ENCODE measurements at places on chromosomes 11 and 22.

DNA sequence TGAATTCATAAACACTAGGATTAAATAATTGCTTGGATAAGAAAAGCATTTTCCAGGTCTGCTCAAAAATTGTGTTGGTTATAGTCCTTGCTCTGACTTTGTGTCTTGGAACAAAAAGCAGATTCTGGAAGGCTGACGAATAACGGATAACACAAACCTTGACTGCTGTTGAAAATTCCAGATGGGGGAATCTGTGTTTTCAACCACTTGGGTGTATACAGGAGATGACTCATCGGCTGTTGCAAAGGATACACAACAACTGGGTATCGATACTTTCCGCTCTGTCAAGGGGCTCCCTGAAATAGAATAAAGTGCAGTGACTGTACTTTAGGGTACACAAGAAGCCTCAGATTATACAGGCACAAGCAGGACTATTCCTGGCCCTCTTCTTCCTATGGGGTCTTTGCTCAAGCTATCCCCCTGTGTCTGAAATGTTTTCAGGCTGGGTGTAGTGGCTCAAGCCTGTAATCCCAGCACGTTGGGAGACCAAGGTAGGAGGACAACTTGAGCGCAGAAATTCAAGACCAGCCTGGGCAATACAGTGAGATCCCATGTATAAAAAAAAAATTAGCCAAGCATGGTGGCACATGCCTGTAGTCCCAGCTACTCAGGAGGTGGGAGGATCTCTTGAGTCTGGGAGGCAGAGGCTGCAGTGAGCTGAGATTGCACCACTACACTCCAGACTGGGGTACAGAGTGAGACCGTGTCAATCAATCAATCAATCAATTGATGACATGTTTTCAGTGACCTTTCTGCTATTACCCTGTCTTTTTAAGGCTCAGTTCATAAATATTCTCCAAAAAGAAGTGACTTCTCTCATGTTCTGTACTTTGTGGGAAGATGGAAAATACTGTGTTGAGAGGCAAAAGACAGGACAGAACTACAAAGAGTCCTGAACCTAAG, 48.6 kb upstream of the UCP3 start:
- no peak for DNase-seq

GRCh38 chr22:44182588-44183286, 2.0 kb downstream of the PARVG start:
- DNase-seq = no peak

DNA sequence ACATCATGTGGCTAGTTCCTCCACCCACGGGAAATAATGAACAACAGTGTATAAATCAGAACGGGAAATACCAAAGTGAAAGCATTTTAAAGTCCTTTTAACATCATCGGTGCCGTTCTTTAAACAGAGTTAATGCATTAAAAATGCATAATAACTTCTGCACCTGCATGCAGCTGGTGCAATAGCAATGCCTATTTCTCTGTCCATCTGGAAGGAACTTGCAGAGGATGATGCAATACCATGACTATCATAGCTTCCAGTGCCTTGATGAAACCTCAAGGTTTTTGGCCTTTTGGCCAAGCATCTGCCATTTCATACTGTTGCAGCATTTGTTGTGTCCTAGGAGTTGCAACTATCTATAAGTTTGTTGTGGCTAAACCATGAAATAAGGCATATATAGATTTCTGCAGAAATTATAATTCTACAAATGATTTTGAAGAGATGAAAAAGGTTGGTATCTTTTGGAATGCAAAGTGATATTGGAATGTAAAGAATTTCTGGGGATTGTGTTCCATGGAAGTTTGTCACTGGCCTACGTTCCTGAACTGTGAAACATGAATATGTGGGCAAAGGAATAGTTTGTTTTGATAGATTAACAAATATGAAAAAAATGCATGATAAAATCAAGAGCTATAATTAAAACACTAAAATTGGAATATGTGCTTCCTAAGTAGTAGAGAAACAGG, 9.8 kb upstream of the EIF3F start:
- no peak for DNase-seq

GRCh38 chr22:45526281-45526680, 23.6 kb downstream of the FBLN1 start:
- DNase-seq = no peak

Measured in T-helper 2 cell (primary cell).